ENCODE measurements at places on chromosomes 13 and 19.
A peak's percentile ranks its signal among the peaks of the same experiment; 100 is the strongest.

DNA sequence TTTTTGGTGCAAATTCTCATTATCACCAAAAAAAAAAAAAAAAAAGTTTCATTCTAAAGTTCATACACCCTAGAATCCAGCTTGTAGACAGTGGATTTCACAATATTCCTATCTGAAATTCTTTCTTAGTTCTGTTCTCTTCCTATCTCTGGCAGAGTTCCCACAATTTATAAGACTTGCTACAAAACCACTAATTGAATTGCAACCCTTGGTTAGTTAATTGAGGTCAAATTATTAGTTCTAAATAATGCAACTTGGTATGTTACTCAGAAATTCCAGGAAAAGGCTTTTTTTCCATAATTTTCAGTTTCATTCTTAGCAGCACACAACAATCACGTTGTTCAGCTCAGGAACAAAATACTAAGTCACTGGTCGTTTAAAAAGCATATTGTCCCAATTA, 58.5 kb downstream of the SPATA13 start:
- DNase-seq = no peak

DNA sequence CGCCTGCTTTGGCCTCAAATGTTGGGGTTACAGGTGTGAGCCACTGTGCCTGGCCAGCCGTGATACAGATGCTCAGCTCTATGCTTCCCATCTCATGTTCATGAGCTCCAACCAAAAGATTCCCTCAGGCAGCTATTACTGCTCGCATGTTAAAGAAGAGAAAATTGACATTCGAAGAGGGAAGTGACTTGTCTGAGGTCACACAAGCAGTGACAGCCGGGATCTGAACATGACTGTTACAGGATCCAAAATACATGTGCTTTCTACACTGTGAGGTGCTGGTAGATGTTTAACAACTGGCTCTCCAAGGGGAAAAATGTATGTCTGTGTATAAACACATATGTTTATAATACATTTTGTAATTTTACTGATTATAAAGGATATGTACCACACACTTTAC, 11.3 kb downstream of the FPR1 start:
- no peak for DNase-seq

DNA sequence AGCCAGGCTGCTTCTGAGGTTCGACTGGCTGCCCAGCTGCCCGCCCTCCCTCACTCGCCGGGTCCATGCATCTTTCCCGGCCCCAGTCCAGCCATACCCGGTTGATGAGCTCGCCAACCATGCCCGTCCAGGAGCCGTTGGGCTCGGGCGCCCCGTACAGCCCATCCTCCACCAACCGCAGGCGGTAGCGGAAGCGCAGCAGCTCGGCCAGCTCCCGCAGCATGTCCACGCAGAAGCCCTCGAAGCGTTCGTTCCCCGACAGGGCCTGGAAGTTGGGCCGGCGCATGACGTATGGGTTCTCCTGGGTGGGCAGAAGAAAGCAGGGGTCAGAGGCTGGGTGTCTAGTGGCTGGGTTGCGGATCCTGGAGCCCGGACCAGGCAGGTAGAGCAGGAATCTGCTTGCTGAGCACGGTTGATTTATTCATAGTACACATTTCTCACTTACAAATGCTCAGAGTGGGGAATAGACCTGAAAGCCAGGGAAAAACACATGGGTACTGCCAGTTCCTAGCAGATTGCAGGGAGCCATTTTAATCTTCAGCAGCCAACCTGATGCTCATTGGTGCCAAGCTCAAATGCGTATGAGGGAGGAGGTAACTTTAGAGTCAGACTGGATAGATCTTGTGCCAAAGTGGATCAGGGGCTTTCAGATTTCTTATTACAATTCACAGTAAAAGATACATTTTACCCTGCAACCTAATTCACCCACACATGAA, 27.4 kb downstream of the GRIK5 start:
- no peak for DNase-seq

DNA sequence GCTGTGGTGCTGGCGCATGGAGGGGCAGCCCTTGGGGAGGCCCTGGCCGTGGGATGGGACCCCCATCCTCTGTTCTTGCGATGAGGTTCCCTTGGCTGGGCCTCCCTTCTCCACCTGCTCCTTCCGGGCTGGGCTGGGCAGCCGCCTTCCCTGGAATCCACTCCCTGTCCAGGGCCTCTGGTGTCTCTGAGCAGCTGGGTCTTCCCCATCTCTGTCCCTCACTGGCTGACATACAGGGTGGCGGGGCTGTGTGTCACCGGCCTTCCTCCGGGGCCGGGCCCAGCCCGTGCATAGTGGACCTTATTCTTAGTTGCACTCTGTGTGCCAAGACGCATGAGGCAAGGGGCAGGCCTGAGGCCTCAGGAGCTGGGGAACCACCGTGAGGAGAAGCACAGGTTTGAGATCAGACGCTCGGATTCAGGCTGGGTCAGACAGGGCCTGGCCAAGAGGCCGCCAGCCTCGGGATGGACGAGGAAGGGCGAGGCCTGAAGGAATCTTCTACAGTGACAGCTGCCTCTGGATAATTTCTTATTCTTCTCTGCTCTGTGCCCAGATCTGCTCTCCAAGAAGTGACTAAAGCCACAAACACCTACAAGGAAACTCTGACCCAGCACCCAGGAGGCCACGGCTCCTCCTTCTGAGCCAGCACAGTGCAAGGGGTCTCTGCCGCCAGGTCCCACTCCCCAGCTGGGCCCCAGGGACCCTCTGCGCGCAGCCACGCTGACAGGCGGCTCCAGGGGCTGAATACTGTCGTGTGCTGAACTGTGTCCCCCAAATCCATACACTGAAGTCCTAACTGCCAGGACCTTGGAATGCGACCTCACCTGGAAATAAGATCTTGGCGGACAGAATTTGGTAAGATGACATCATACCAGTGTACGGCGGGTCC, 11.0 kb downstream of the SGTA start:
- DNase-seq = no peak

DNA sequence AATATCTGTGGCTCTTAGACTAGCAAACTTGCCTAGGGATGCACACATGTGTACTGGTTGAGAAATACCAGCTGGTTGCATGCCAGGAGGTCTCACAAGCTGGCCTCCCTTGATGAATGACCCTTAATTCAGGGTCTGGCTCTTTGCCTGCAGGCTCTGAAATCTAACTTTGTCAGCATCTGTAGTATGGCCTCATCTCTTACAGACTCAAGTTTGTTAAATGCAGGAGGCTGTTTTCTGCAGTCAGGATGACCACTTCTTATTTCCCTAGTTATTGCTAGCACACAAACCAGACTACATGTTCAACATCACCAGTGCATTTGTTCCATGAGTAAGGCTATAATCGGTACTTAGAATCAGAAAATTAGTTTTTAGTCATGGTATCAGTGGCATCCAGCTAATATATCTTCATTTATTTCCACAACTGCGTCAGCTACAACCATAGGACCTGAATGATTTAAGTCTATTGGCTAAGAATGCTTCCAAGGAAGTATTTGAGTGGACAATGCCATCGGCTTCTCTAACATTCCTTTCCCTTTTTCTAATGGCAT, 23.3 kb upstream of the POSTN start:
- DNase-seq = no peak

GRCh38 chr19:51107406-51108065, 673 bp downstream of the CTU1 start:
- DNase-seq = no peak

DNA sequence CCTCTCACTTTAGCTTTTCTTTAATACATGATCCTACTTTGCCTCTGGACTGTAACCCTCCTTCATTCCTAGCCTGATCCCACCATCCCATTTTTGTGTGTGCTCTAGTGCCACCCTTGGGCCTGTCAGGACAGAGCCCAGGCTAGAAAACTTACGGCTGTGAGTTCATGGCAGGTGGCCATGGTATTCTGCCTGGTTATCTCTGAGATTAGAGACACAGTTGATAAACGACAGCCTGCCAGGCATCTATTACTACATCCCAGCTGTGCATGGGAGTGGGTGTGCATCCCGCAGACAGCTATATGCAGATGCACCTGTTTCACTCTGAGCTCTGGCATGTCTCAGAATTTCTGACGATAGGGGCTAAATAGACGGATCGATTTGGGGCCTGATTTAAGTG, 110.9 kb downstream of the HS6ST3 start:
- DNase-seq = no peak

GRCh38 chr13:113724016-113724758, 34.8 kb upstream of the TMEM255B start:
- no peak for DNase-seq

- no peak for DNase-seq
Measured at GRCh38 chr19:15144046-15144646, 36.9 kb downstream of the SYDE1 start.

- no peak for DNase-seq
Measured at GRCh38 chr13:75960538-75960994, 324.4 kb downstream of the LMO7 start.

DNA sequence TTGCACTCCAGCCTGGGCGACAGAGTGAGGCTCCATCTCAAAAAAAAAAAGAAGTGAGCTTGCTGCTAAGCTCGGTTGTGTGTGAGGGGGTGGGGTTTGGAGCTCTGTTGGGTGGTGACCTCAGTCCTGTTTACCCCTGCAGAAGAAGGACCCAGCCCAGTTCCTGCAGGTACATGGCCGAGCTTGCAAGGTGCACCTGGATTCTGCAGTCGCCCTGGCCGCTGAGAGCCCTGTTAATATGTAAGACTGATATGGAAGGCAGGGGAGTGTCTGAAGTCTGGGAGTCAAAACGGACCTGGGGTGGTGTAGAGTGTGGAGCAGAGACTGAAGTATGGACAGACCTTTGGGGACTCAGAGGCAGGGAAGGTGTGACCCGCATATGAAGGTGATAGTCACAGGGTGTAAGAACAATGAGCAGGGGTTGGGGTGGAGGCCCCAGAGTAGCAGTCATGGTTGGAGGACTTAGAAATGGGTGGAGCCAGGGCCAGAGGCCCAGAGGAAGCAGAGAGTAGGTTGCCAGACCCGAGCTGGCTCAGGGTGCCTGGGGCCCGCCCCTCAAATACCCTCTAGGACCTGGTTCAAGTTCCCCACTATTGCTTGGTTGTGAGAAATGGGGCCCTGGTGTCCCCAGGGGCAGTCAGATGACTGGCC, 13.2 kb downstream of the CLASRP start:
- no peak for DNase-seq

GRCh38 chr13:113588394-113589111, 4.0 kb downstream of the TFDP1 start:
- DNase-seq = no peak

DNA sequence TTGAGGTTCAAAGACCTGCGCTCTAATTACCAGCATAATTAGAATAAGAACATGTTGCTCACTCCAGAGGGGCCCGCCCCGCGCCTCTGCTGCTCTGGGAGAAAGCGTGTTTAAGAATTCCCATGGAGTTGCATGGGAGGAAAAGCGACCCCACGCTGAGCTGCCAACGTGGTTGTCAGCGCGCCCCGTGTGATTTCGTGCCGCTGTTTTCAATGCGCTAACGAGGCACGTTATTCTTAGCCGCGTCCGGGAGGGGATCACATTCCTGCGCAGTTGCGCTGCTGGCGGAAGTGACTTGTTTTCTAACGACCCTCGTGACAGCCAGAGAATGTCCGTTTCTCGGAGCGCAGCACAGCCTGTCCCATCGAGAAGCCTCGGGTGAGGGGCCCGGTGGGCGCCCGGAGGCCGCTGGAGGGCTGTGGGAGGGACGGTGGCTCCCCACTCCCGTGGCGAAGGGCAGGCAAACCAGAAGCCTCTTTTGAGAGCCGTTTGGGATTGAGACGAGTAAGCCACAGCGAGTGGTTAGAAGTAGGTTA, 173.8 kb upstream of the SOX1 start:
- no peak for DNase-seq

GRCh38 chr13:76048131-76048530, 412.0 kb downstream of the LMO7 start:
- no peak for DNase-seq

- DNase-seq = no peak
Measured at GRCh38 chr13:22232186-22232585, 561.3 kb downstream of the FGF9 start.

DNA sequence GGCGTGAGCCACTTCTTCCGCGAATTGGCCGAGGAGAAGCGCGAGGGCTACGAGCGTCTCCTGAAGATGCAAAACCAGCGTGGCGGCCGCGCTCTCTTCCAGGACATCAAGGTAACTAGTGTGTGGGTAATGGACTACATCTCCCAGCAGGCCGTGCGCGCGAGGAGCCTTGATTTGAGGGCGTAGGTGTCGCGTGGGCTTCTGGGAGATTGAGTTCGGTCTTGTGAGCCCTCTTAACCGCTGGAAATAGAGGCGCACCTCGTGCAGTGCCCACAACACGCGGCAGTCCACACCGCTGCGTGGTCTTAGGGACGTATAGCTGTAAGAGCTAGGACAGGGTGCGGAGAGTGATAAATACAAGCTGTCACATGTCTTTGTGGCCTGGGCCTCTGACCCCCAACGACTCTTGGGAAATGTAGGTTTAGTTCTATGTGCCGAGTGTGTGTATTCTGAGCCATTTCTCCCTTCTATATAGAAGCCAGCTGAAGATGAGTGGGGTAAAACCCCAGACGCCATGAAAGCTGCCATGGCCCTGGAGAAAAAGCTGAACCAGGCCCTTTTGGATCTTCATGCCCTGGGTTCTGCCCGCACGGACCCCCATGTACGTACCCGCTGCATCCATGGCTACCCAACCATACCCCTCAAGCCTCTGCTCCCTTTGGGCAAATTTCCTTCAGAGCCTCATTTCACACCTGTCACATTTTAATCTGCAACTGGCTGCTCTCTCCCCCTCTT, 864 bp downstream of the FTL start:
- peak; percentile 64 for DNase-seq

GRCh38 chr19:9793071-9793591, 24.6 kb upstream of the ZNF846 start:
- DNase-seq = no peak

GRCh38 chr19:1146412-1146699, 27.7 kb downstream of the SBNO2 start:
- no peak for DNase-seq
